ENCODE measurements at places on chromosomes 6 and 20.

DNA sequence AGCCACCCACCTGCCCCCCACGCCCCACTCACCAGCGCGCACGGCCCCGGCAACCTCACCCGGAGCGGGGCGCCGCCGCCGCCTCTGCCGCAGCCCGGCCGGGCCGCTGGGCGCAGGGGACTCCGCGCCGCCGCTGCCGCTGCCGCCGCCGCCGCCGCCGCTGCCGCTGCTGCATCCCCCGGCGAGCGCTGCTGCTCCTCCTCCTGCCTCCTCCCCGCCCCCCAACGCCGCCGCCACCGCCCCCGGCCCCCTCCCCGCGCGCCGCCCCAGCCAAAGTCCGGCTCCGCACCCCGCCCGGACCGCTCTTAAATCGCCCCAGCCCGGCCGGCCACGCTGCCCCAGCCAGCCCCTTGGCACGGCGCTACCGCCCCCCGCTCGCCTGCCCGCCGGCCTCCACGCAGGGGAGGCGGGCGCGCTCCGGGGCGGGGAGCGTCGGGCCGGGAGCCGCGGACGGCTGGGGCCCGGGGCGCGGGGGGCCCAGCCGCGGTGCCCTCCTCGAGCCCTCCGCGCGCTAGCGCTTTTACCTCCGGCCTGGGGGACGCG is at the start of gene SULF2:
Gene SULF2 (minus strand): TSS at position 171 of the 543 bp plus-strand sequence. CDS start 28,118 bp downstream, outside the sequence.
- peak; percentile 20 for DNase-seq

DNA sequence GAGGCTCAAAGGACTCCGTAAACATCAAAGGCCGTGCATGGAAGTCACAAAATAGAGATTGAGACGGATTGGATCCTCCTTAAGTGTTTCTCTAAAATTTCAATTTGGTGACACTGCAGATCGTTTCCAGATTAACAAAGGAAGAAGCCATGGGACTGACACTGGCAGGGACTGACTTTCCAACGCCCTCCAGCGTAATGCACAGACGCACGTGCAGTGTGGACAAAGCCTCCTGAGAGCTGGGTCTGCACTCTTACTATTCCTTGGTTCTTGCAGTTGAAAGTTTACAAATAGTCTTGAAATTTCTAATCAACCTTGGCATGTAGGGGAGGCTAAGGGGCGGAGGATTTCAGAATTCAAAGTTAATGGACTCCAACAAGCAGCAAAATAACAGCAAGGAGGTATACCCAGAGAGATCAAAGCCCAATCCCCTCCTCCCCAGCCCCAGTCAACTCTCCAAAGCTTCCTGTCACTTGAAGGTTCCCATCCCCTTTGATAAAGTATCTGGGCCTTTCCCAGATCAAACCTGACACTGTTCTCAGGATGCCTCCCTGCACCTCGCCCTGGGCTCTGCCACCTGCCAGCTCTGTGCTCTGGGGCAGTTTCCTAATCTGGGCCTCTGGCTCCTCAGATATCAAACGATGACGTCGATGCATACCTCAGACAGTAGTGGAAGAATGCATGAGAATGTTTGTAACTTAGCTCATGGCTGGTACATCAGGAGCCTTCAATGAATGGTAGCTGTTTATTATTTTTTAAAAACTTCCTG is 106.5 kb upstream of the TRAF3IP2 start:
- DNase-seq: no peak

- no peak for DNase-seq
Measured at GRCh38 chr6:15508441-15508871, 154.4 kb downstream of the DTNBP1 start.

DNA sequence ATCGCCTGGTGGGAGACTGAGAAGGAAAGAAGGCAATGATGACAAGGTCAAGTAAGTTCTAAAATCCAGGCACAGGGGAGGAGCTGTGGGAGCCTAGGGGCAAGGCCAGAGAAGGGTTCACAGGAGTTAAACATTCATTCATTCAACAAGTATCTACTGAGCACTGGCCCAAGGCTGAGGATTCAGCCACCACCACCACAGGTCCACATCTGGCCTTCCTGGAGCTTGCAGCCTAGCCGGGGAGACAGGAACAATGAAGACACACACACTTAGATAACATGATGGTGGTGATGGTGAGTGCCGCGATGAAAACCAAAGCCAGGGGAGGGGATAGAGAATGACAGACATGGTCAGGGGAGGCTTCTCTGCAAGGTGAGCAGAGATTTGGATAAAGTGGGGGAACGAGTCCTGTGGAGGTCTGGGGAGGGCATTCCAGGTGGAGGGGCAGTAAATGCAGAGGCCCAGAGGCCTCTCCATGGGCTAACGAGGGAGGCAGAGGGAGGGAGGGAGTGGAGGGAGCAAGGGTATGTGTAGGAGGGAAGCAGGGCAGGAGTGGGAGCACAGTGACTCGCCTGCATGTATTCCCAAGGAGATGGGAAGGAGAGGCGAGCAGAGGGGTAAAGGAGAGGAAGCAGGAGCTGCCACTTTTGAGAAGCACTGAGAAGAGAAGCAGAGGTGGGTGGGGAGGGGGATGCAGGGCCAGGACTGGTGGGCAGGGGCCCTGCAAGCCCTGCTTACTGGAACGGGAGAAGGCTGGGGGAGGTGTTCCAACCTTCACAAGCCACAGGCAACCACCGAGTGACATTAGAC is 10.5 kb upstream of the RSPO4 start:
- DNase-seq: no peak

DNA sequence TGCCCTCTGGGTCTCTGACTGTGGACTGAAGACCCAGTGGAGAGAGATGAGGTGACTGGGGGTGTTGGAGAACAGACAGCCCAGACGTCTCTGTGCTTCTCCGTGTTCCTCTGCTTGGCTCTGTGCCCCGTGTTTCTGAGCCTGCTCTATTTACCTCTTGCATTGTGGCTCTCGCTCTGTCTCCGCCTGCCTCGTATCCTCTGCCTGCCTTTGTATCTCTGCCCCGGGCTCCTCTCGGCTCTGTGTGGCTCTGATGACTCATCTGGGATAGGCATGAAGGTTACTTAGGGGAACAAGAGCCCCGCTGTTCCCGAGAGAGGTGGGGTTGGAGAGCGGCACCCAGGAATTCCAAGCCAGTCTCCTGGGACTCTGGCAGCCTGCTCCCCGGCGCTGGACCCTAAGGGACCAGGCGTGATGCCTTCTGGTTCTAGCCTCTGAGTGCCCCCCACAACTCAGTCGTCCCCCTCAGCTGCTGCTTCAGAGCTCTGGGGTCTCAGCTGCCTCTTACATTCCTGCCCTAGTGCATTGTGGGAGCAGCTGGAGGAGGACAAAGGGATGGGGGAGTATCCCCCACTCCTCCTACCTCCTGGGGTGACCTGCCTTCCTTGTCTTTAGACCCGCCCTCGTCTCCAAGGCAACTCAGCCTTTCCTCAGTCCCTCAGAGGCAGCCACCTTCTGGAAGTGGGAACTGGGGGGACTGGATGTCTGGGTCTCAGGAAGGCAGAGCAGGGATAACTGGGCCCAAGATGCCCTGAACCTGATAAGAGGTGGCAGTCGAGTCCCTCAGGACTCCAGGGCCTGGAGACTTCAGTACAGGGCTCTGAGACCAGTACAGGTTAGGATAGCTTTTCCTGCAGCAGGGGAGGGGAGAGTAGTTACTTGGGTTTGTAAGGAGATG is 1.9 kb downstream of the DDR1 start:
- peak; percentile 44 for DNase-seq

- no peak for DNase-seq
Measured at GRCh38 chr6:39490108-39490507, 167.6 kb upstream of the KCNK16 start.

GRCh38 chr6:149111556-149112115 is 205.9 kb upstream of the TAB2 start:
- DNase-seq: no peak

GRCh38 chr6:53992522-53992921 is 118.7 kb upstream of the MLIP start:
- no peak for DNase-seq

DNA sequence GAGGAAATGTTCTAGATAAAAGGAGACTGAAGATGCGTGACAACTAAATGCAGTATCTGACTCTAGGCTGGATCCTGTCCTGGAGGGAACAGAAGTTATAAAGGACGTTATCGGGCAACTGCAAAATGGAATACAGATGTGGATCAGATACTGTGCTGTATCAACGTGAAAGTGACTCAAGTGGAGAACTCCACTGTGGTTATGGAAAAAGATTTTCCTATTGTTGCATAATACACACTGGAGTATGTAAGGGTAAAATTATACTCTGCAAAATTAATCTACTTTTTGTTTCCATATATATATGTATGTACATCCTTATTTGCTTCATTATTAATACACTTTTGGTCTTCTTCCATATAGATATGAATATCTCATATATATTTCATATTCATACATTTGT is 654.0 kb downstream of the QKI start:
- no peak for DNase-seq

DNA sequence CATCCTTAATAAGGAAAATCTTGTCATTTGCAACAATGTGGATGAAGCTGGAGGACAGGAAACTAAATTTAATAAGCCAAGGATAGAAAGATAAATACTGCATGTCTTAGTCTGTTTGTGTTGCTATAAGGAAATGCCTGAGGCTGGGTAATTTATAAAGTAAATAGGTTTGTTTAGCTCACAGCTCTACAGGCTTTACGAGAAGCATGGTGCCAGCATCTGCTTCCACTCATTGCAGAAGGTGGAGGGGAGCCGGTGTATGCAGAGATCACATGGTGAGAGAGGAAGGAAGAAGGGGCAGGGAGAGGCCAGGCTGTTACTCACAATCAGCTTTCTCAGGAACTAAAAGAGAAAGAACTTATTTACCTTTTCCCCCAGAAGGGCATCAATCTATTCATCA is 118.9 kb upstream of the SMLR1 start:
- DNase-seq: no peak

DNA sequence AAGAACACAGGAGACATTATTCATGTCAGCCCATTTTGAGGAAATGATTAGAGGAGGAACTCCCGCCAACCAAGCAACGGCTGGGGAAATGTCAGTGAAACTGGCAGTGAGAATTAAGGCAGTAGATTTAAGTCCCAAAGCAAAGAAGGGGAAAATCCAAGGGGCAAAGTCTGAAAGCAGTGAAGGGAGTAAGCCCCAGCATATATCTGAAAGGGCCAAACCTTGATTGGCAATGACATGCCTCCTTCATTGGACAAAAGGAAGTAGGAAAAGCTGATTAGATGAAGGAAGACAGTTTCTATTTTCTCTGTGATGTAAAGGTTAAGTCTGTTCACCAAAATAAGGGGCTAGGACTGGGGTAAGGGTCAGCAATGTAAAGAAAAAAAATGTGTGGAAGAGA is 190.3 kb downstream of the RNF144B start:
- no peak for DNase-seq

- DNase-seq: no peak
Measured at GRCh38 chr6:49264496-49264895, 198.6 kb downstream of the MMUT start.

DNA sequence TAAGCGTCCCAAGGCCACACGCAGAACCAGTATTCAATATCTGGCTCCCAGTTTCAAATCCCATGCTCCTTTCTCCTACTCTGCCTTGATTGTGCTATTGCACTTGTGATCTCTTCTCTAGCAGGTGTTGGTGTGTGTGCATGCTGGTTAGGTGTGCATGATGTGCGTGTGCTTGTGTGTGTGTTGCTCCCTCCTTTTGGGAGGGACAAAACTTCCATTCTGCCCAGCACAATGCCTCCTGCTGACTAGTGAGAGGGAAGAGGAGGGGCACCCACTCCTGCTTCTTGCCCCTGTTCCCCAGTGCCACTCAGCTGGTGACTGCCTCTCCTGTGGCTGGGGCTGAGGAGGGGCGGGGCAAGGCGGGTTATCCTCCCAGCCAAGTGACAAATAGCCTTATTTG is 19.7 kb downstream of the CD40 start:
- no peak for DNase-seq

DNA sequence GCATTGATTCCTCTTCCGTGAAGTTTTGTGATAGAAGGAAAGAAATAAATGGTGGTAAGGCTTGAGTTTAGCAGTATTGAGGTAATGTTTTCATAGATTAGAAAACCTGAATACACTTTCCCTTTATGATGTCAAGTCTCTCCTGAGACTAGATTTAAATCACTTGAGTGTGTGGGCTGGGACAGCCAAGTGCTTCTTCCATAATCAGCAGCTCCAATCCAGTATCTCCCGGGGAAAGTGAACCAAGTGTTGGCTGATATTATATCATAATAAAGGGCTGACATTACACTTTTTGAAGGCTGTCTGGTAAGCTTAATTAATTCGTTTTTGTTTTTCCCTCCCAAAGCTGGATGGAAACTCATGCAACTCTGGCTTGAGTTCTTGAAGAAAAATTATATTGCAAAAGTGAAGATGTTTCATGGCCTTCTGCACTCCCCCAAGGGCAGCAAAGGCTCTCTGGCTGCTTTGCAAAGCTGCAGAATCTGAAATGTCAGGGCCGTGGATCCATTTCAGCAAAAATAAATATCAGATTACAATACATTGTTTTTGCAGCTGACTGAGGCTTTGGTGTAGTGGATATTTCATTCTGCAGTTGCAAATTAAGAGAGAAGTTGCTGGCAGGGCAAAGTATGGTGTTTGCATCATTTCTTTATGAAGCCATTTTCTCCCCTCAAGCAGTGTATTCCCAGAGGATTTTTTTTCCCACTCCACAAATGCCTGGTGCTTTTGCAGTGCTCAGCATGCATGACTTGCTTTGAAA is 101.2 kb downstream of the MKKS start:
- DNase-seq: no peak

DNA sequence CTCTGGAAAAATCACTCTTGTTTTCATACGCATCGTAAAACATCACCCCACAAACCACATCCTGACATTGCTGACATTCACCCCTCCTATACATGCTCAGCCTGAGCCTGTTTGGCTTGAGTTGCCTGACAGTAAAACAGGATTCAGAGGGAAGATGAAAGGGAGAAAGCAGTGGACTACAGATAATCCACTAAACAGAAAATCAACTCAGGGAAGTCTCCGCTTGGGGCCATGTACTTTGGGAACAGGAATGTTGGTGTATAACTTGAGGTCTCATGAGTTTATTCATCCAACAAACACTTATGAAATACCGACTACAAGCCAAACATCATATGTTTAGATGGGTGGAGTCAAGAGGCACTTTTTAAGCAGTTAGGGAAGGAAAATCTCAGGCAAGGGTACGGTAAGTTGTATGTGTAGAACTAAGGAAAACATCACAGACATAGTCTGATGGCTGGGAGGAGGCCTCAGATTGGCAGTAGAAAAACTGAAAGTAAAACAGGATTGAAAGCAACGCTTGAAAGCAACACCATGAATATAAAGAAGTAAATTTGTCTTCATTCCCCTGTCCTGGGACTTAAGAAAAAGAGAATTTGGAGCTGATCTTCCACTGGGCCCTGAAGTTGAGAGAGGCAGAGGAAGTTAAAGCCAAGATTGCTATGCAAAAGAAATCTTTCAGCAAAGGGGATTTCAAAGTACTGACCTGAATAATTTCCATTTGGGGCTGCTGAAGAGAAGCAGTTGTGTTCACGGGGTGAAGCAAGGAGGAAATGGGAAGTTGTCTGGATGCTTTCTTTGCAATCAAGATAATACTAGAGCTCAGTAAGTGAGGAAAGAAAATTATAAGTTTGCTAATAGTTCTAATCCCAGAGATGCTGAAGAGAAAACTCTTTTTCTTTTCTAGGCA is 28.8 kb downstream of the PDE7B start:
- no peak for DNase-seq

- no peak for DNase-seq
Measured at GRCh38 chr6:122449069-122449468, 22.5 kb downstream of the SERINC1 start.
